ENCODE measurements at places on chromosomes 16 and 17.

- peak; percentile 17 for DNase-seq
Measured at GRCh38 chr17:16199093-16199492, 16.2 kb downstream of the NCOR1 start.

DNA sequence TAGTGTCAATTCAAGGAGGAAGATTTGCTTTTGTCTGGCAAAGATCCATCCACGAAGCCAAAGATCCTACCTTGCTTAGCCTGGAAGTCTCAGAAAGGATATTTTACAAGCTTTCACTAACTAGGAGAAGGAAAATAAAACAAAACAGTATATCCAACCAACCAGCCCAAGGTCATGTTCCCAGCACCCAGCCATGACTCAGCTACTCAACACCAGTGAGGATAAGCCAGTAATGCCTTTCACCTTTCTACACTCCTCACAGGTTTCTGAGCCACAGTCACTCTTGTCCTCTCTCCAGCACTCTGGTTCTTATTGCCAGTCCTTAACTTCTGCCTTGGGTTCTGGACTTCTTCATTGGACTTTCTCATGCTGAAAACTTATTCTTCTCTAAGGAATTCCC, 116.2 kb downstream of the CDH11 start:
- no peak for DNase-seq

- DNase-seq: no peak
Measured at GRCh38 chr17:79189305-79189704, 114.7 kb downstream of the ENGASE start.

DNA sequence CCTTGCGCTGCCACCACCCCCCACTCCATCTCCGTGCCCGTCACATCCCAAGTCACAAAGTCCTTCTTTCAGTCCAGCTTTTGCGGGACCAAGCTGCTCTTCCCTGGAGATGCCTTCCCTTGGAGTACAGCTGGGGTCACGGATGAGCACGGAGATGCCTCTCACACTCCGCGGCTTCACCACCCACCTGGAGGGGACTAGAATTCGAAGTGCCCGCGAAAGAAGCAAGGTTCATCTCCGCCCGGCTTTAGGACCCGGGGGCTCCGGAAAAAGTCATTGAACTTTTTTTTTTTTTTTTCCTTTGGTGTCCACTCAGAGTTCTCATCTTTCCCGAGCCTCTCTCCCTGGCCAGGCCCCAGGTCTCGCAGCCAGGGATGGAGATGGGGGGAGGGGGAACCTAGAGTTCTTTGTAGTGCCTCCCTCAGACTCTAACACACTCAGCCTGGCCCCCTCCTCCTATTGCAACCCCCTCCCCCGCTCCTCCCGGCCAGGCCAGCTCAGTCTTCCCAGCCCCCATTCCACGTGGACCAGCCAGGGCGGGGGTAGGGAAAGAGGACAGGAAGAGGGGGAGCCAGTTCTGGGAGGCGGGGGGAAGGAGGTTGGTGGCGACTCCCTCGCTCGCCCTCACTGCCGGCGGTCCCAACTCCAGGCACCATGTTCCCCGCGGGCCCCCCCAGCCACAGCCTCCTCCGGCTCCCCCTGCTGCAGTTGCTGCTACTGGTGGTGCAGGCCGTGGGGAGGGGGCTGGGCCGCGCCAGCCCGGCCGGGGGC, at the start of gene FKBP10:
TSS of gene FKBP10 (plus strand) at position 624 of the 771 bp plus-strand sequence. CDS start at position 655, 31 bp downstream.
- peak; percentile 89 for DNase-seq

- no peak for DNase-seq
Measured at GRCh38 chr17:32117399-32117798, 24.9 kb upstream of the RHOT1 start.

DNA sequence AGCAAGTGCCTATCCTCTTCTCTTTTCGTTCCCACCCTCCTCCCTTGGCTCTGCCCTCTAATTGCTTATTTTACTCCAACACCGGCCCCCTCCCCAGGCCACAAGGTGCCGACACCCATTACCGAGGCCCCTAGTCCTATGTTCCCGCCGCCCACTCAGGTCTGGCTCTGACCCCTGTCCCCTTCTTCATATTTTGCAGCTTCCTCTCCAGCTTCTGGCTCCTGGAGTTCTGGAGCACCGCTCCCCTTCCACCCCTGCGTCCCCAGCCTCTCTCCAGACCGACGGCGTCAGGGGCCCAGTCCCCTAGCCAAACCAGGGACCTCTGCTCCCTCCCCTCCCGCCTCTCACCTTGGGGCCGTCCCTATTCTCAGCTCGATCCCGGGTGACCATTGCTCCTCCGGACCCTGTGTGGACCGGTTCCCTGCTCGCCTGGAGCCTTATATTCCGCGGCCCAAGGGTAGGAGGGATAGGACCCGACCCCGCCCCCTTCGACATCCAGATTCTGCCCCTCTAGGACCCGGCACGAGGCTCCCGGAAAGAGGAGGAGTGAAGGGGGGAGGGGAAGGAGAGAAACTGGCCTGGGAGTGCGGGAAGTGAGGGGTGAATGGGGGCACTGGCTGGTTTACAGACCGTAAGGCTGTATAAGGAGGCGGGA, at the start of gene HES7:
TSS of gene HES7 (minus strand) at position 412 of the 655 bp plus-strand sequence. CDS start at position 390, 22 bp downstream.
- peak; percentile 72 for DNase-seq

DNA sequence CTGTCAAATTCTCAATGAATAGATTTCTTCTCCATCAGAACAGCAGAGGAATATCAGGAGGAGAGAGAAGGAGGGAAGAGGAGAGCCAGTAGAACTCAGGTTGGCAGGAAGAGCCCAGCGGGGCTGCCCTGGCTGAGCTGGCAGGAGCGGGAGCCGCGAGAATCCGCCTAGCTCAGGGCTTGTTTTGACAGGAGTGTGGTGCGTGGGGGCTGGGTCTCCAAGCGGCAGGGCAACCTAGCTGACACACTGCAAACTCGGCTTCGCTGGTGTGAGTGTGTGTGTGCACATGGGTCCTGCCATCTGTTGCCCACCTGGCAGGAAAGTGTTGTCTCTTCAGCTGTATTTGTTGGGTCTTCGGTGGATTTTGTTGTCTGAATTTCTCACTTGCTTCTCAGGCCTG, 27.9 kb upstream of the BCAR1 start:
- DNase-seq: no peak

- no peak for DNase-seq
Measured at GRCh38 chr16:27539120-27539519, 10.6 kb downstream of the GTF3C1 start.

DNA sequence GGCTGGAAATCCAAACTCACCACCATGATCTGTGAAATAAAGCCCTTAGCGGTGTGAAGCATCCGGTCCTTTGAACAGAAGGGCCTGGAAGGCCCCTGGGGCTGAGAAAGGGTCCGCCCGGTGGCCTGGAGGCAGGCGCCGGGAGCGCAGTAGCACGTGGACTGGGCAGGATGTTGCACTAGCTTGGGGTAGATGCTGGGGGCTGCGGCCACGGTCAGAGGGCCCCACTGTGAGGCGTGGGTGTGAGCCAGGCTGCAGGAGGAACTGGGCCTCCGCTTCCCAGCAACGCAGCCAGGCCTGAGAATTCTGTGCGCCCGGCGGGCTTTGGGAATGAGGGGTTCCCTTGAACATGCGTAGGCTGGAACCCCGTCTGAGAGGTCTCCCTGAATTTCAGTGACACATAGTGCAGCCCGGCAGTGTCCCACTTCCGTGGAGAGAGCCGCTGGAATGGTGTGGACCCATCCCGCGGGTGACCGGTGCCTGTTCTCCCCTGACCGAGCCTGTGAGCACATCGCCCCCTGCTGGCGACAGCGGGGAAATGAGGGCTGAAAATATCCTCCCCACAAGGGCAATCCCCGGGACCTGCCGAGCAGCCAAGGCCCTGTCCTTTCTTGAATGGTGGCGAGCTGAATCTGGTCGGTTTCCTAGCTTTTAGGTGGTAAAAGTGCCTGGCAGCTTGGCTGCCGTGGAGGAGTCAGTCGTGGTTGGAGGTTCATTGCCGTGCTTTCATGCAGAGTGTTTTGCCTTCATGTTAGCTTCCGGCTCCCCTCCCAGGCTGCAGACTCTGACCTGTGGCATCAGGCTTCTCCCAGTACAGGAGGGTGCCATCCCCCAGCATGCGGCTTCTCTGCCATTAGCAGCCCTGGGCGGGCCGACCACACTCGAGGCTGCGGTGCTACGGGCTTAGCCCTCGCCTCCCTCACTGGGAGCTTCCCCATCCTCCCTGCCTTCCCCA, 43.8 kb downstream of the DNAJA2 start:
- peak; percentile 70 for DNase-seq

- DNase-seq: peak; percentile 77
Measured at GRCh38 chr17:77494664-77495435, 354.1 kb downstream of the SEC14L1 start.

DNA sequence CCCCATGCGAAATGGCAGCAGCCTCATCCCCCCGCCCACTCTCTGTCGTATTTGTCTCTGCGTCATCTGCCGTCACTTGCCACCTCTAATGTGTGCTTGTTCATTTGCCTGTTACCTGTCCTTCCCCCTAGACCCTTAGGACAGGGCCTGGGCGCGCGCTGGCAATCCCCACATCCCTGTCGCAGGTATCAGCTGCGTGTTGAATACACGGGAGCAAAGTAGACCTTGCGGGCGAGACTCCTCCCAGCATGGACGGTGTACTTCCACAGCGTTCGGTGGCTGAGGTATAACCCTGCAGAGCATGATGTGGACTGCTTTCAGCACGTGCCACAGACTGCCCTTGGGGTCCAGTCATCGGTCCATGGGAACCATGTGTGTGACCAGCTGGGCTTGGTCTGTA, 170.1 kb upstream of the CHMP6 start:
- no peak for DNase-seq

- no peak for DNase-seq
Measured at GRCh38 chr16:58448890-58449289, 51.1 kb upstream of the NDRG4 start.

- no peak for DNase-seq
Measured at GRCh38 chr16:2979669-2980226, 498 bp downstream of the PKMYT1 start.

- DNase-seq: no peak
Measured at GRCh38 chr16:58481226-58481869, 18.6 kb upstream of the NDRG4 start.

- DNase-seq: no peak
Measured at GRCh38 chr17:7282752-7283321, 1.3 kb downstream of the SLC2A4 start.

- DNase-seq: peak; percentile 93
Measured at GRCh38 chr16:1772908-1773702, at the start of gene MRPS34. Gene MRPS34, minus strand, starts transcription at chr16:1773134. Its CDS starts 15 bp downstream, at chr16:1773119.

DNA sequence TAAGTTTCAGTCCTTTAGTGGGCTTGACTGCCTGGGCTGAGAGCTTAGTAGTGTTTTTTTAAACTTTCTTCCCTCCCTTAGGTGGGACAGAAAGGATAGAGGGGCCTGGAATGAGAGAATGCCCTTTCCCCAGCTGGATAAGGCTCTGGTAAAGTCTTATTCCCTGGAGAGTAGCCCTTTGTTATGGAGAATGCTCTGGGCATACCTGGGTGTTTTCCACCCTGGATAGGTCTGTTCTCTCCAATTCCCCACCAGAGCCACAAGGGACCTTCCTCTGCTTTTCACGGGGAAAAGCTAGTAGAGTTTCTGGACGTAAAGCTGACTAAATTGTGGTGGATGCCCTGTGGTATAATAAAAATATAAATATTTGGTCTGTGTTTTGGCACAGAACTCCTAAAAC, 164.1 kb downstream of the HS3ST4 start:
- no peak for DNase-seq

DNA sequence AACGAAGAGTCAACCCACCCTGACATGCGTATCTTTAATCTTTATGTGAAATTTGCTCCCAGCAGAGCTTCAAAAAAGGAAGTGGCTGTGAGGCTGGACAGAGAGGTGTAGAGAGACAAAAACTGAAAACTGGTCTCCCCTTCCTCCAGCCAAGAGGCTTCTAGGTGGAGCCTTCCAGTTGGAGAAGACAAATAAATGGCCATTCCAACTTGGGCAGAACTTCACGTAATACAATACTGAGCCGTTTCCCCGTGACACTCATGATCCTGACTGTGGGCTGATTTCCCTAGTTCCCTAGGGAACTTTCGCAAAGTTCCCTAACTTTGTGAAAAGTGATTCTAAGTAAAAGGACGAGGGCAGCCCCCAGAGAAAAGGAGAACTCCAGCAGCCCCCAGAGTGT, 78.8 kb downstream of the ZFHX3 start:
- no peak for DNase-seq

GRCh38 chr16:71467810-71468209, 5.8 kb upstream of the ZNF23 start:
- peak; percentile 55 for DNase-seq

DNA sequence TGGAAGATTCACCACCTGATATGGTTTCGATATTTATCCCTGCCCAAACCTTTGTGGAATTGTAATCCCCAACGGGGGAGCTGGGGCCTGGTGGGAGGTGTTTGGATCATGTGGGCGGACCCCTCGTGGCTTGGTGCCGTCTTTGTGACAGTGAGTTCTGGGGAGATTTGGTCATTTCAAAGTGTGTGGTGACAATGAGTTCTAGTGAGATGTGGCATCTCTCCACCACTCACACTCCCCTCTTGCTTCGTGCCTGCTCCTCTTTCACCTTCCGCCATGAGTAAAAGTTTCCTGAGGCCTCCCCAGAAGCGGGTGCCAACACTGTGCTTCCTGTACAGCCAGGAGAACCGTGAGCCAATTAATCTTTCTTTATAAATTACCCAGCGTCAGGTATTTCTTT, 9.7 kb downstream of the CCDC57 start:
- no peak for DNase-seq

DNA sequence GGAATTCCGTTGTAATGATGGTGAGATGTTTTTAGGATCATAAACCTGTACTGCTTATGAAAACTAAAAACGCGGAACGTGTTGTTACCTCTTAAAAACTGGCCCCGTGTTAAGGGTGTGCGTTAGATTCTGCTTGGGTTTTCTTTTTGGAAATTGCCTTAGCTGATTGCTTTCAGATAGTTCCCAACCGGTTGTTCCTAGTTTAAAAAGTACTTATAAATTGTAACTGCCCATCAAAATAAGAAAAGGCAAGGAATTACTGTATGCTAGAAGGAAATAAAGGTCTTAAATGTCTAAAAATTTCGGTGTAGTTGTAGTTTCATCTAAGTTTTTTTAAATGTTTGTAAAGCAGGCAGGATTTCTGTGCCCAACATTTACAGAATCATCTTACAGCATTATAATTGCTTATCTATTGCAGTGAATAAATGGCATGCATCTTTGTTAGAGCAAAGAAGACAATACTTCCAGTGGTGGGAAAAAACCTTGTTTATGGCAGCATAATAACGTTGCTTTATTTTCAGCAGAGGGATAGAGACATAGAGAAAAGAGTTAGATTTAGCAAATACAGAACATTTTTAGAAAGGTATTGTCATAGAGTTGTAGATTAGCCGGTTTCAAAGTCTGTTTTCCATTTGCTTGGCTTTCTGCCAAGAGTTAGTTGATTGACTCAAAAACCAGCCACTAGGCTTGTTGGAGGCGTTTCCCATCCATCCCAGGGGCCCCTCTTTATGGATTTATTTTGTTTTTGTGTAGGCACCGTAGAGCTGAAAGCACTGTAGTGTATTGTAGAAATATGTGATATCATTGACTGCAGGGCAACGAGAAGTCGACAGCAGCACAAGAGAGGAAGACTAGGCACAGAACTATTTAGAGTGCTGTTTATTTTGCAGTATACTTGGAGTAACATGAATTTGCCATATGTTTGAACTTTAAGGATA, 1.7 kb downstream of the PPM1D start:
- peak; percentile 84 for DNase-seq
